ENCODE measurements at places on chromosomes 16 and 17.
A peak's percentile ranks its signal among the peaks of the same experiment; 100 is the strongest.

DNA sequence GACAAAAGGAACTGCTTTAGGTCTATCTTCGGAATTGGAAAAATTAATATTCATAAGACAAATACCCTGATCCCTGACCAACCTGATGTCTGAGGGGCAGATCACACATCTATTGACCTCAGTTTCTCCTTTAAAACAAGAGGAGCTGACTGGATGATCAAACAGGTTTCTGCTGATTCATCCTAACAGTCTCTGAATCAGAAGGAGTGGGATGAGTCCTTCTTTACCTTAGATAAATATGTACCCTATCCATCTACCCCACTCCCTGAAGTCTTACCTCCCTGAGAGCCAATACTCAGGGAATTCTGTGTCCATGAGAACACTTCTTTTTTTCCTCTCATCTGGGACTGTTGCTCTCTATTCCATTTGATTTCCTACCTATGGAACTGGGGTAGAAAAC lies 80.3 kb upstream of the CRHR1 start:
- DNase-seq = no peak

- DNase-seq = no peak
Measured at GRCh38 chr17:8821446-8822105, 22.4 kb upstream of the MFSD6L start.

DNA sequence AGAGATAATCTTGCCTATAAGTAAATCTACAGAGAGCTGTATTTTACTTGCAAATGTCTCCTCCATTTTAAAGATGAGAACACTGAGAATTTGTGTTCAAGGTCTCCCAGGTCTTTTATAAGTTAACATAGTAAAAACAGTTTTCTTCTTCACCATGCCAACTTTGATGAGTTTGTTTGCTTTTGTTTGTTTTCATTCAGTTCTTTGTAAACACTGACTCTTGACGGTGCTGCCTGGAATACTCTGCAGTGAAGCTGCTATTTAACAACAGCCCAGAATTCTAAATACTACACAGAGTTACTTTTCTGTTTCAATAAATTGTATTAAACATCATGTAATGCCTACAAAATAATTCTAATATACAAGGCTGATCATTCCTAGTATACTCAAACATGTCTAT lies 41.4 kb upstream of the PITPNM3 start:
- DNase-seq = no peak

- peak; percentile 86 for DNase-seq
Measured at GRCh38 chr16:67163164-67163998, 1.2 kb upstream of the HSF4 start.

GRCh38 chr17:27612160-27612770 lies 18.7 kb upstream of the LGALS9 start:
- no peak for DNase-seq

- DNase-seq = no peak
Measured at GRCh38 chr17:50824429-50824828, 11.0 kb upstream of the WFIKKN2 start.

DNA sequence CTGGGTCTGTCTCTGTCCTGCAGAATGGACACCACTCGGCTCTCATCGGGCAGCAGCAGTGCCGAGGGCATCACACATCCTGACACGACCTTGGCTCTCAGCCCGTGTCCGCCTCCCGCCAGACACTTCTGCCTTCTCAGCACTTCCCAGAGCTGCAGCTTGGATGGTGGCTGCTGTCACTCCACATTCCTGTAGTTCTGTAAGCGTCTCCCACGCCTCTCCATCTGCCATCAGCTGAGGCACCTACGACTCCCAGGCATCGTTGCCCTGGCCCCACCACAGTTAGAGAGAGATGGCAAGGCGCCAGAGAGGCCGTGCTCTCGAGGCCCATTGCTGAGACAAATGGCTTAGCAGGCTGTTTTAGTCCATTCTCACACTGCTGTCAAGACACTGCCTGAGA lies 195.9 kb upstream of the CHMP6 start:
- no peak for DNase-seq

- DNase-seq = no peak
Measured at GRCh38 chr17:9991351-9991750, 86.3 kb upstream of the RCVRN start.

GRCh38 chr17:81902023-81902652 lies at the start of gene NPB:
Gene NPB, plus strand, starts transcription at chr17:81902238. Its CDS starts 40 bp downstream, at chr17:81902278.
- no peak for DNase-seq

DNA sequence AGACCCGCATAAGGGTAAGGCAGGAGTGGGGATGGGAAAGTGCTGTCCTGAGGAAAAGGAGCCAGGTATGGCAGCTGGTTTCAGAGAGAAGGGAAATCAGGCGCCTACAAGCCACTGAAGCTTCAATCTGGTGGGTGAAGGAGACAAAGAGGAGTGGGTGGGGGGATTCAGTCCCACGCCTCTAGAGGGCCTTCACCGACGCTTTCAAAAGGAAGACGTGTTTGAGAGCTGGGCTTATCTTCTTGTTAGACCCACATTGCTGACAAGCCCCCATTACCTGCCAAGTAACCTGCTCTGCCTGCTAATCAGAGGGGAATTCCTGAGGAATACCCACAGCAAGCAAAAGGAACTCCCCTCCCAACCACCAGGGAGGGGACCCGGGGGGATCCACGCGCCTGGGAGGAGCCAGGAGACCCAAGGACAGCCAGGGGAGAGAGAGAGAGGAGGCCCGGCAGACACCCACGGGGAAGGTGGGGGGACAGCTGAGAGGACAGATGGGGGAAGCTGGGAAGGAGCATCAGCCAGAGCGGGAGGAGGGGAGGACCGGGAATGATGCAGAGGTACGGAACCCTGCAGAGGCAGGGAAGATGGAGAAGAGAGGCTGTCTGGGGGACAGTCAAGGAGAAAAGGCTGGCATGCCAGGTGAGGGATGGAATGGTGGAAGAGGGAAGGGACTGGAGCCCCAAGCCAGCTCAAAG lies 1.0 kb downstream of the MTMR4 start:
- no peak for DNase-seq

GRCh38 chr16:73951481-73951880 lies 345.1 kb upstream of the PSMD7 start:
- no peak for DNase-seq

DNA sequence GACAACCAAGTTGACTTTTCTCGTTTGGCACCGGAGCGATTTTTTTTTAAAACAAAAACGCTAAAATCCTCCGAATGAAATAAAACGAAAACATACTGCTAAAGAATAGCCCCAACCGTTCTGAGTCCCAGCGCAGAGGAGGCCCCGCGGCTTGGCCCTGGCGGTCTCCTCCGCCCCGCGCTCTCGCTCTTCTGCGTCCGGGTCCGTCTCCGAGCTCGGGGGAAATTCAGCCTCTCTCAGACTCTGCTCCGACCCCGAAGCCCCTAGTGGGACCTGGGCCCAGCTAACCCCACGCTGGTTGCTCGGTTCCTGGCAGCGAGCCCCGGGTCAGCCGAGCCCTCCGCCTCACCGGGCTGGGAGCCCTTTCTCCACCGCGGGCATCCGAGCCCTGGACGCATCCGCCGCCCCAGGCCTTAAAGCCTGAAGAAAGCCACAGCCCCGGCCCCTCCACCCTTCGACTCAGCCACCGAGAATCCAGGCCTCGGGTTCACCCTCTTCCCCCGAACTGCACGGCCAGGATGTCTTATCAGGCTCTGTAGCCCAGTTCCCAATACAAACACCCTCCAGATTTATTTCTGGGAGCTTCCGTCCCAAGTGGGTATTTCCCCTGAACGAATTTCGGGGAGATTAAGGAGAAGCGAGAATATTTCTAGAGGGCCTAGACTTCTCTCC lies 1.2 kb downstream of the TBX2 start:
- peak; percentile 11 for DNase-seq

- no peak for DNase-seq
Measured at GRCh38 chr17:45284176-45285140, 22.6 kb upstream of the SPATA32 start.

DNA sequence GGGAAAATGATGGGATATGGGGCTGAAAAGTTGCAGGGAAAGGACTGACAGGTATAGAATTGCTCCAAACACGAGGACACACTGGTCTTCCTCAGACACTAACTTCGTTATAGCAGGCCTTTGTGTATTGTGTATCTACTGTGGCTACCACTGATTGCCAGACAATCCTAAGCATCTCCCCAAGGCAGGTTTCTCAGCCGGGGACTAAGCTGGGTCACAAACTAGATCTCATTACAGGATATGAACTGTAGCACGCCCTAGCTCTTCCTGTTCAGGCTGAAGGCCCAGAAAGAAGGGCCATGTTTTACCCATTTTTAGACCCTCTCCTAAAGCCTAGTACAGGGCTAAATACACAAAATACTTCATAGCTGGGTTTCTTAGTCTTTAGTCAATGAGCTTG lies 5.1 kb upstream of the RANGRF start:
- DNase-seq = no peak

- no peak for DNase-seq
Measured at GRCh38 chr17:48478224-48479013, 48.4 kb upstream of the SKAP1 start.

DNA sequence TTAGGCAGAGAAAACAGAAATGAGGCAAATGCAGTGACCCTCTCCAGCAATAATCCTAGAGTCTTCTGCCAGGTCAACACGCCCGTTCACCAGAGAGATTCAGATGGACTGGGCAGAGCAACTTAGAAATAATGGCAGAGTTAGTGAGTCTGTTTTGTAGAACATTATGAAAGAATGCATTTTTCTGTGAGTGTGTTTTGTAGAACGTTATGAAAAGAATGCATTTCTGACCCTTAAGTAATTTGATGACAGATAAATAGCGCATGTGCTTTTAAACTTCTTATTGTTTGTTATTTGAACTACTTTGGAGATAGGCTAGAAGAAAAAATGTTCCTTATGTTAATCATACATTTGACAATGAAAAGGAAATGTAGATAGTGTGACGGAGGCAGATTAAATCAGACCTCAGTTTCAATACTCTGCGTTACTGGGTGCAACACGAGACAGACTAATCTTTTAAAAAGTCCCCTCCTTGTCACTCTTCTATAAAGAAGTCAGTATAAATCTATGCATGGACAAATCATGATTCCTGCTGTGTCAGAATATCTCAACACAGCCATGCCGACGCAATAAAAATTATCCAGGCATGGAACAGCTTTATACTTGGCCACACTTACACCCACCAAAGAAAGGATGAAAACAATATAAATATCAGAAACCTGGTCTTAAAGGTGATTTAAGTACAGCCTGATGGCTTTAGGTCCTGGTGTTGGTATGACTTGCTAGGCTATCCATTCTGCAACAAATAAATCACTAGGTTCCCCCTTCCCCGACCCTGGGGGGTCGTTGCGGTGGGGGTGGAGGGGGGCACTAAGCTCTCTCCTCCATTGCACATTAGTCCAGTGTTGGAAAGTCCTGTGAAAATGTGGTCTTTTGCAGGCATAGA lies 47.8 kb downstream of the MARCHF10 start:
- no peak for DNase-seq

DNA sequence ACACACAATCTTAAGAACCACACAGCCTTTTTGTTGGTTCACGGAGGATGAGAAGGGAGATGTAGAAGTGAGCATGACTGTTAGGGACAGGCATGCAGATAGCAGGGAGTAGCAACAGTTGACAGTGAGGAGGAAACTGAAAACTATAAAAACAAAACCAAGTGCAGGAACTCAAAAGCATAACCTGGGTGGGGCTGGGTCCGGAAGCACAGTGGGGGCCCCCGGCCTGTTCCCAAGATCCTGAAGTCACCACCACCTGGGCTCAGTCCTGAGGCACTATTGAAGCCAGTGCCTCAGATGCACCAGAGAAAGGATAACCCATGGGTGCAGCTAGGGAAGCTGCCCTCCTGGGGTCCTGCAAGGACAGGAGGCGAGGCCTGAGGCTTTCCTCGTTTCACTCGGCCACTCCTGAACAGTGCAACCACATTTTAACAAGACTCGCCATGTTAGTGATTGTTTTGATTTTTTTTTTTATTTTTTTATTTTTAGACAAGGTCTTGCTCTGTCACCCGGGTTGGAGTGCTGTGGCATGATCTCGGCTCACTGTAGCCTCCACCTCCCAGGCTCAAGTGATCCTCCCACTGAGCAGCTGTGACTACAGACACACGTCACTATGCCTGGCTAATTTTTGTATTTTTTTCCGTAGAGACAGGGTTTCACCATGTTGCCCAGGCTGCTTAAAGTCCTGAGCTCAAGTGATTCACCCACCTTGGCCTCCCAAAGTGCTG lies 27.7 kb upstream of the CBX4 start:
- DNase-seq = no peak

DNA sequence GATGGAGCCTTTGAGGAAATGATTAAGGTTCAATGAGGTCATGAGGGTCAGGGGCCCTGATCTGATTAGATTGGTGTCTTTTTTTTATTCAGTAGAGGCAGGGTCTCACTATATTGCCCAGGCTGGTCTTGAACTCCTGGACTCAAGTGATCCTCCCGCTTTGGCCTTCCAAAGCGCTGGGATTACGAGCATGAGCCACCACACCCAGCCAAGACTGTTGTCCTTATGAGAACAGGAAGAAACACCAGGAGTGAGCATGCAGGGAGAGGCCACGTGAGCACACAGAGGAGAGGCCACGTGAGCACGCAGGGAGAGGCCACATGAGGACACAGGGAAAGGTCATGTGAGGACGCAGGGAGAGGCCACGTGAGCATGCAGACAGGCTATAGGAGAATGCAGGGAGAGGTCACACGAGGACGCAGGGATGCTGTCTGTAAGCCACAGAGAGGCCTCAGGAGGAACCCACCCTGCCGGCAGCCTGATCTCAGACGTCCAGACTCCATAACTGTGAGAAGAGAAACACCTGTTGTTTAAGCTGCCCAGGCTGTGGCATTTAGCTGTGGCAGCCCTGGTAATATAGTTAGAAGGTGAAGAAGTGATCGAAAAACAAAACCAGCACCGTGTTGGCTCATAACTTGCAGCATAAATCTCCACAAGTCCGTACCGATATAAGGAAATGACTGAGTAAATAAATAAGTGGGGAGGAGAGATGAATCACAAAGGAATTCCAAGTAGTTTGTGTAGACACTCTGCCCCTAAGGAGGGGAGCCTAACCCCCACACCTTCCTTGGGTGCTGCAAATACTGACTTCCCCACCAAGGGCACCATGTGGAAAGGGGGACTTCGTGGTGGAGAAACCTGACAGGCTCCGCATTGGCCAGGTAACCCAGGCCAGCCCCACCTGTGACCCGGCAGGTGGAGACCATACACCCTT lies 14.6 kb upstream of the CSNK1D start:
- no peak for DNase-seq

- DNase-seq = no peak
Measured at GRCh38 chr17:13865650-13866049, 203.7 kb upstream of the COX10 start.

- DNase-seq = no peak
Measured at GRCh38 chr16:28904828-28905227, 20.2 kb downstream of the RABEP2 start.

DNA sequence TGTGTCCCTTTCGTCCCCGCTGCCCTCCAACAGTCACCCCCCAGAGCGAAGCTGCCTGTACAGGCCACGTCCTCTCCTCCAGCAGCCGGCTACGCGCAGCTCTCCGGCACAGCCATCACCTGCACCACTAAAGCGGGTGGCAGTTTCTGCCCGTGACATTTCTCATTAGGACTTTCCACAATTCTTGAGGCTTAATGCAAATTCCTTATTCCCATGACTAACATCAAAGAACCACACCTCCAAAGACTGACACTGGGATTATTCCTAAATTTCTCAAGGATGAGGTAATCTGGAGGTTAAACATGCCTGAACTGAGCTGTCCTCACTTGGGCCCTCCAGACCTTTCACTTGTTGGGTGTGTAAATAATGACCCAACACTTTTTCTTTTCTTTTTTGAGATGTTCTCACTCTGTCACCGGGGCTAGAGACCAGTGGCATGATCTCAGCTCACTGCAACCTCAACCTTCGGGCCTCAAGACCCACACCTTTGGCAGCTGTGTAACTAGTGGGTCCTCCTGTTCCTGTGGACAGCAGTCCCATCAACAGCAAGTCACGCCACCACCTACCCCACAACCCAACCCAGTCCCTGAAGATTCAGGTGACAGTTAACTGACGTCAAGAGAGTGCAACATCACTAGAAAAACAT lies 11.7 kb downstream of the ANKRD11 start:
- DNase-seq = no peak

- no peak for DNase-seq
Measured at GRCh38 chr16:26118575-26118974, 426.8 kb downstream of the HS3ST4 start.
